Smooth muscle cell of trachea (primary cell): ENCODE measurements at places on chromosomes 7 and 10. TPM values are rescaled to one million over a fixed set of nuclear protein-coding genes. Genes with fewer than 3 reads are reported as not detected.

The TACC2 gene
- 2.6 and 8.1 TPM in 2 replicates for total RNA-seq

The SND1 gene
- total RNA-seq: 243 and 280 TPM in 2 replicates

The PAX4 gene
- not detected in 2 replicates for total RNA-seq

The CRYGN gene
- 0.58 and 0.83 TPM in 2 replicates for total RNA-seq

The TMEM213 gene
- not detected in 2 replicates for total RNA-seq

The LRRN3 gene
- 1.8 and 3.2 TPM in 2 replicates for total RNA-seq

The OR6B1 gene
- not detected in 2 replicates for total RNA-seq

The SNCG gene
- total RNA-seq: 8.8 and 11.8 TPM in 2 replicates

The PIP gene
- not detected in 2 replicates for total RNA-seq

The MYOF gene
- total RNA-seq: 263 and 350 TPM in 2 replicates

The SFR1 gene
- total RNA-seq: 5.5 and 16.9 TPM in 2 replicates

The ACTL6B gene
- not detected in 2 replicates for total RNA-seq

The OR2A42 gene
- total RNA-seq: 0.15 TPM in 1 of 2 replicates, not detected in the other

The COX15 gene
- 50.5 and 52.3 TPM in 2 replicates for total RNA-seq

The PNLIPRP1 gene
- not detected in 2 replicates for total RNA-seq

The GOLGA7B gene
- not detected in 2 replicates for total RNA-seq

The LRRC18 gene
- total RNA-seq: under 0.01 and 0.29 TPM in 2 replicates

The HABP2 gene
- not detected in 2 replicates for total RNA-seq

The CHN2 gene
- total RNA-seq: 0.17 and 0.29 TPM in 2 replicates

The FHIP2A gene
- total RNA-seq: 26.5 and 27.5 TPM in 2 replicates

The PRDX3 gene
- 191 and 253 TPM in 2 replicates for total RNA-seq

The HIPK2 gene
- total RNA-seq: 7.6 and 13.7 TPM in 2 replicates

The GPRIN2 gene
- not detected in 2 replicates for total RNA-seq

The GLI3 gene
- total RNA-seq: 6.9 and 9.3 TPM in 2 replicates

The TSPAN12 gene
- 0.73 and 1.5 TPM in 2 replicates for total RNA-seq

The HMX3 gene
- total RNA-seq: not detected in 2 replicates

The ZNF467 gene
- total RNA-seq: 0.73 and 1.3 TPM in 2 replicates

The CXCL12 gene
- total RNA-seq: 42.0 and 133 TPM in 2 replicates

The LIPJ gene
- total RNA-seq: 0.17 TPM in 1 of 2 replicates, not detected in the other

The WNT2 gene
- total RNA-seq: under 0.01 and 1.3 TPM in 2 replicates

The PTF1A gene
- total RNA-seq: not detected in 2 replicates

The PLAU gene
- 67.8 and 114 TPM in 2 replicates for total RNA-seq

The TRPV5 gene
- total RNA-seq: not detected in 2 replicates

The EIF5AL1 gene
- 0.17 and 0.58 TPM in 2 replicates for total RNA-seq

The LDB3 gene
- under 0.01 TPM in 1 of 2 replicates, not detected in the other for total RNA-seq

The ASB10 gene
- not detected in 2 replicates for total RNA-seq

The ANKRD61 gene
- not detected in 2 replicates for total RNA-seq

The KCNH2 gene
- 0.33 TPM in 1 of 2 replicates, not detected in the other for total RNA-seq

The C10orf105 gene
- under 0.01 TPM in 1 of 2 replicates, not detected in the other for total RNA-seq

The TRIM73 gene
- total RNA-seq: 0.44 and 3.1 TPM in 2 replicates

The GDF10 gene
- total RNA-seq: 44.9 and 178 TPM in 2 replicates

The TRDMT1 gene
- 5.1 and 9.2 TPM in 2 replicates for total RNA-seq

The ATG9B gene
- total RNA-seq: under 0.01 and 0.15 TPM in 2 replicates

The OPN1SW gene
- not detected in 2 replicates for total RNA-seq

The TMEM60 gene
- 17.0 and 22.1 TPM in 2 replicates for total RNA-seq

The PIK3CG gene
- total RNA-seq: under 0.01 TPM in 1 of 2 replicates, not detected in the other

The ERCC6 gene
- total RNA-seq: 13.5 and 14.4 TPM in 2 replicates

The TAS2R41 gene
- 0.17 TPM in 1 of 2 replicates, not detected in the other for total RNA-seq
